Activated gamma-delta T cell (primary cell): ENCODE measurements at places on chromosomes 5 and 9.

- DNase-seq = no peak
Observed at GRCh38 chr9:37923118-37923795, 19.3 kb upstream of the SLC25A51 start.

DNA sequence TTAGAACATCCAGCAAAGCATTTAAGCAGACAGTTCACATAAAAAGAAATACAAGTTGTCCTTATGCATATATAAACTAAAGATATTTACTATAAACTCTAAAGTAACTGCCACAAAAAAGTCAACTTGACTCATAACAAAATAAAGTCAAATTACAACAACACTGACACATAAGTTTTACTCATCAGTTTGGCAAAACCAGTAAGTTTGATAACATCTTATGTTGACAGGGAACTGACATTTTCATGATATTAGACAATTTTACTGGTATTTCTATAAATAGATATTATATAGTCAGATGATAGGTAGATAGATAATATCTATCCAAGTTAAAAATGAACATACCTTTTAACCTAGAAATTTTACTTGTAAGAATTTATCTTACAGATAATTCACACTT lies 9.9 kb upstream of the TSLP start:
- DNase-seq = no peak

GRCh38 chr5:66138637-66139317 lies 5.3 kb upstream of the SREK1 start:
- DNase-seq = no peak

DNA sequence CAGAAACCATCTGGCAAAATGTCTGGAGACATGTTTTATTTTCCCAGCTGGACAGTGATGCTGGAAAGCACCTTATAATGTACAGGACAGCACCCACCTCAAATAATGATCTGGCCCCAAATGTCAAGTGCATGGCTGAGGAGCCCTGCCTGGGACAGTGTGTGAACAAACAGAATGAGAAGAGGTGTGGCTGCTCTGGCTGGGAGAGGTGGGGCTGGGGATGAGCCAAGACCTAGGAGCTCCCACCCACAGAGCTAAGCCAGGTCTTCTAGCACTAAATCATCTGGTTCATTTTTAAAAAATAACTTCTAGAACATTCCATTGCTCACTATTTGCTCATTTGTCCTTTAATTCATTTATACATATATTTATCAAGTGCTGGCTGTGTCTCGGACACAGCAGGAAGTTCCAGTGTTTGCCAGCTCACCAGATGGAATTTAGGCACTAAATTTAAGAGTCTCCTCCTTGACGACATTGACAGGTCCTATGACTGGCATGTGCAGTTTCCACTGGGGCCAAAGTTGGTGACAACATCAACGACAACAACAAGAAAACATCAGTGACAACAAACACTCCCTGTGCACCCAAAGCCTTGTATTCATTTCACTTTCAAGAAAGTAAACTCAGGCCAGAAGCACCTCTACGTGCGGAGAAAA lies 59.1 kb downstream of the GTF3C4 start:
- no peak for DNase-seq

- no peak for DNase-seq
Observed at GRCh38 chr9:37972351-37972848, 68.5 kb upstream of the SLC25A51 start.

- DNase-seq = no peak
Observed at GRCh38 chr9:91843623-91844148, 106.3 kb downstream of the ROR2 start.

DNA sequence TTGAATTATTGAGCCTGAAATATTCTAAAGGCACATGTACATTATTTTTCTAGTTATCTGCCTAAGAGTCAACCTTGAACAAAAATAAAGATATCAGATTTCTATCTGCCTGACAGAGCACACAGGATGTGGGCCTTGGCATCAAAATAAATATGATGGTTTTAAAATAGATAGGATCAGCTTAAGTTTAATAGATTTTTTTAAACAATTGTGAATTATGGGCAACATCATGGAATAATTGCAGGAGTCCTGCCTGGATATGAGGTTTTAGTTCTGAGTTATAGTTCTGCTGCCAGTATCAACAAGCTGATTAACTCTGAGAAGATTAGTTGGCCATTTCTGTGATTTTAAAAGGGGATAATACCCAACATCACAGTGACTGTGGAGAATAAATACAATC lies 107.0 kb upstream of the PCA3 start:
- no peak for DNase-seq

- no peak for DNase-seq
Observed at GRCh38 chr9:100309992-100310391, 42.8 kb downstream of the TEX10 start.
